ENCODE measurements at places on chromosomes 12 and 14.
A peak's percentile ranks its signal among the peaks of the same experiment; 100 is the strongest.

DNA sequence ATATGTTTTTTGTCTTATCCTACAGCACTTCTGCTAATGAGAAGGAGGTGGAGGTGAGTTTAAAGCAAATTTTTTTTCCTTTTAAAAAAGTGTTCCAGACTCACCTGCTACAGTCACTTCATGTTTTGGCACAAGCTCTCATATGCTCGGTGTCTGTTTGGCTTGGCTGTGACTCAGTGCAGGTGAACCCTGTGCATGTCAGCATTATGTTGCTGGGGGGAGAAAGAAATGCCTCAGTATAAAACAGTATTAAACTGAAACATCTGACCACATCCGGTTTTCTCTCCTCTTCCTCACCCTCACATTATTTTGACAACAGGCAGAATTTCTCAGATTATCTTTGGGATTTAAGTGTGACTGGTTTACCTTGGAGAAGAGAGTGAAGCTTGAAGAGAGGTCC, 105.2 kb downstream of the DNAI7 start:
- DNase-seq: no peak

- no peak for DNase-seq
These were observed 14.1 kb upstream of the DCP1B start for GRCh38 chr12:2018391-2018790.

- DNase-seq: peak; percentile 22
These were observed 1.5 kb downstream of the CORO1C start for GRCh38 chr12:108729612-108730364.

DNA sequence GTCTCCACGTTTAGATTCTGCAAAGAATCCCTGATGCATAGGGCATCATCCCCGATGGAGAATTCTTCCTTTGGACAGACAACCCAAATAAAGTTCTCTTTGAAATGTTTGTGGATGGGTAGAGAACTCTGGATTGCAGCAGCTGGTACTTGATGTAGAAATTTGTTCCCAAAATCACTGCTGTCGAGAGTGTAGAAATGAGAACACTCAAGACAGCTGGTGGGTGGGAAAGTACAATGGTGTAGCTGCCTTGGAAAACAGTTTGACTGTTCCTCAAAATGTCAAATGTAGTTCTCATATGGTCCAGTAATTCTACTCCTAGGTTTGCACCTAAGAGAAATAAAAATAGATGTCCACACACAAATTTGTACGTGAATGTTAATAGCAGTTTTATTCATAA, 671.5 kb upstream of the TMEM132C start:
- DNase-seq: no peak

- DNase-seq: no peak
These were observed 14.7 kb downstream of the MFAP5 start for GRCh38 chr12:8647968-8648367.

GRCh38 chr12:94434171-94434570, 25.5 kb downstream of the CEP83 start:
- no peak for DNase-seq

DNA sequence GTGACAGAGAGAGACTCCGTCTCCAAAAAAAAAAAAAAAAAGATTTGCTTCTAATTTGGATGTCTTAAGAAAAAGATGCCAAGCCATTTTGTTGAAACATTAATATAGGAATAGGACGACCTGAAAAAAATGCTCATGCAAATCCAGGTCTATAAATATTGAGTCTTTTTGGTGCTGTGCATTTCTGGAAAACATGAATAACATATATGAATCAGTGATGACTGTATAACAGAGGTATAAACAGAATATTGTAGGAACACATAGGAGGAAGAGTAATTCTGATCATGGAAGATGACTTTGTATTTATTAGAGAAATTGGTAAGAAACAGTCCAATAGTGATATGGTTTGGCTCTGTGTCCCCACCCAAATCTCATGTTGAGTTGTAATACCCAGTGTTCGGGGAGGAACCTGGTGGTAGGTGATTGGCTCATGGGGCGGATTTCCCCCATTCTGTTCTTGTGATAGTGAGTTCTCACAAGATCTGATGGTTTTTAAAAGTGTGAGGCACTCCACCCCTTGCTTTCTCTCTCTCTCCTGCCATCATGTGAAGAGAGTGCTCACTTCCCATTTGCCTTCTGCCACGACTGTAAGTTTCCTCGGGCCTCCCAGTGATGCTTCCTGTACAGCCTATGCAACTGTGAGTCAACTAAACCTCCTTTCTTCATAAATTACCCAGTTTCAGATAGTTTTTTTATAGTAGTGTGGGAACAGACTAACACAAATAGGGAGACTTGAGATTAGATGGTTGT, 3.0 kb upstream of the SRSF5 start:
- no peak for DNase-seq

- no peak for DNase-seq
These were observed 23.8 kb upstream of the CATSPERB start for GRCh38 chr14:91755570-91756295.

DNA sequence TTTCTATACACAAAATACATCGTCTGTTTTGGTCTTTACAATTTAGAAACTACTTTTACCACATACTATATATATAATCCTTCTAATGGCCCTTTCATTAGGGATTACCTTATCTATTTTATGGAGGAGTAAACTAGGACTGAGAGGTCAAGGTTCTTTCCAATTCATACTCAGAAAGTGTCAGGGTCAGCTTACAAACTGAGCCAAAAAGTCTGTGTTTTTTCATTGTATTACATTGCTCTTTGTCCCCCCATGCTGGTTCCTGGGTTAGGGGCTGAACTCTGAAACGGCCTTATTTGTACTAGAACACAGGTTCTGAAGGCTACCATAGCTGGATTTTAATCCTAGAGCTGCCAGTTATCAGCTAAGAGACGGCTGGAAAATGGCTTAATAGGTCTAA, 368.1 kb downstream of the GRIN2B start:
- no peak for DNase-seq

DNA sequence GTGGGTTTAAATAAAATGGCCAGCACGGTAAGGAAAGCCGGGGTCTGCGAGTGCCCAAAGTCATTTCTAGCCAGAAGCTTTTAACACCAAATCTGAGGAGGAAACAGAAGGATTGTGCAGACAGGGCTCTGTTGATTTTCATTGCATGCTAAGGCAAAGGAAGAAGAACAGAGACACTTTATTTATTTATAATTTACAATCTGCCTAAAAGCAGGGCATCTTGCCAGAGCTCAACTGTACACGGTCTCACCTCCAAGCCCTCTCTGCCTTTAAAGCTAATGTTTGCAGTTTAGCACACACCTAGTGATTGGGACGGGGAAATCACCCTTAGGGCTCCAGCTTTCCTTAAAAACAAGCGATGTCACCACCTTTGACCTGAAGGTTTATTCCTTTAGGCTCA, 4.0 kb downstream of the KCNA5 start:
- DNase-seq: no peak

DNA sequence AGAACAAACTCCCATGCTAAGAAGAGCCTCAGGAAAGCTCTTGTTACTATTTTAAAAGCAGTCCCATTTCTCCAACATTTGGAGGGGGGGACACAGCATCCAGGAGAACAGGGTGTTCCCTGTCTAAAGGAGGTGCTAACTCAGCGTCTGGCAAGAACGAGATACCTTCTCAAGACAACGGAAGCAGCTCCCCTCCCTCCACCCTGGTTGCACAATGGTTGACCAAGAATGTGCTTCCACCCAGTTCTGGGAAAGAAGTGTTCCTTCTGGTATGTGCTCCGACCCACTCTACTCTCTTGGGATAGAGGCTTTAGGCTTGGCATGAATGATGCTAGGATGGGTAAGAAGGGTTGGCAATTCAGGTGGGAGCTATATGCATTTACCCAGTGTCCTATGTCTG, 1.5 kb upstream of the KRT6A start:
- DNase-seq: no peak

GRCh38 chr12:122265886-122266229, 436 bp downstream of the VPS33A start:
- DNase-seq: no peak

GRCh38 chr14:101371799-101372793, 189.2 kb upstream of the DIO3 start:
- no peak for DNase-seq

Data from NCI-H446 treated with DMSO at 0.1 percent for 48 hours (cell line).